ENCODE measurements at places on chromosomes 2 and 18. TPM values are rescaled to one million over a fixed set of nuclear protein-coding genes. Genes with fewer than 3 reads are reported as not detected.

DNA sequence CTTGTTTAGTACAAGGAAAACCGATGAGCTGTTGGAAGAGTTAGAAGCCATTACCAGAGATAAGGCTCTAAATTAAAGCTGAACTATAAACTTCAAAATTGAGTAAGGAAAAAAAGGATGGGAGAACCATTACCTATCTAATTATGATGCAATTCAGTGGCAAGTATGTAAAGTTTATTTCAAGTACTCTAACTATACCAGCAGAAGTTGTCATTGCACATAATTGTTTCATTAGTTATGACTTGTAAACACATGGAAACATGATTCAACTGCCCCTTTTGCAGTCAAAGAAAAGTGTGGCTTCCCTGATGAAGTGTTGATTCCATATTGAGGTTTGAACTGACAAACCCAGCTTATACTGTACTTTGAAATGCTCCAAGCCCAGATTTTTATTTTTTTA is 324.1 kb upstream of the KCNJ3 start:
- no peak overlapping the region for H3K4me3 ChIP-seq
- DNase-seq: no peak
- no peak overlapping the region for H3K27ac ChIP-seq
- H3K36me3 ChIP-seq: no peaks in the 10 kb centered on the region

DNA sequence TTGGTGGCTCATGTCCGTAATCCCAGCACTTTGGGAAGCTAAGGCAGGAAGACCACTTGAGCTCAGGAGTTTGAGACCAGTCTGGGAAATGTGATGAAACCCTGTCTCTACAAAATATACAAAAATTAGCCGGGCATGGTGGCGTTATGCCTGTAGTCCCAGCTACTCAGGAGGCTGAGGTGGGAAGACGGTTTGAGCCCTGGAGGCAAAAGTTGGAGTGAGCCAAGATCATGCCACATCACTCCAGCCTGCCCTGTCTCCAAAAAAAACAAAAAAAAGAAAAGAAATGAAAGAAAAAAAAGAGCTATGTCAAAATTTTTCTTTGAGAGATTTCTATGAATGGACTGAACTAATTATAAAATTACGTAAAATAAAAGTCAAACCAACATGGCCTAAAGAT is 34.7 kb downstream of the ROCK2 start:
- no peak overlapping the region for H3K27ac ChIP-seq
- no peaks in the 10 kb centered on the region for H3K27me3 ChIP-seq
- no peak for DNase-seq
- H3K4me3 ChIP-seq: no peak overlapping the region
- no peaks in the 10 kb centered on the region for H3K36me3 ChIP-seq

DNA sequence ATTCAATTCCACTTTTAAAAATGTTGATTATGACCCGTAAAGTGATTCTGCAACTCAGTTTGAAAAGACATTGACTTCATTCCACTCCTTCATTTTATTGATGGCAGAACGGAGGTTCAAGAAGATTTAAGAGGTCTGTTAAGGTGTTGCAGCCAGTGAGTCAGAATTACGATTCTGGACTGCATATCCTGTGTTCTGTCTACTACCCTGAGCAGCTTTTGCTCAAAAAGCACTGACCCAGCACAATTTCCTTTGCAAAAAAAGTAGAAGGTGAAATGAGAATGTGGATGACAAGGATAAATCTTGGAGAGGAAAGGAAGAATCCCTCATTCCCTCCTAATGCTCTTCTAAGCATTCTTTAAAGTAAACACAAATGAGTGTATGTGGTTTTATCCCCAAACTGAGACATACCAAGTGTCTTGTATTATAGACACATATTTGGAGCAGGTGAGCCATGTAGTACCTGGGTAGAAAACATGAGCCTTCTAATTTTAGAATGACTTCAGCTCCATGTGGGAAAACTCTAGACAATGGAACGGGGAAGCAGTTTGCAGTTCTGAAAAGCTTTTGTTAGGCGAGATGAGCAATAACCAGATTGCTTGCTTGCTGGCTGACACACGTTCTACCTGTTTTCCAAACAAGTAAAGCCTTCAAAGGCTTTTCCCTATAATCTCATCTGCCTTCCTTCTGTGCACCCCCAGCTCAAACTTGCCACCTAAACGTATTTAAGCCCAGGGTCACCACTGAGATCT is 44.7 kb downstream of the TGFA start:
- no peak overlapping the region for H3K4me3 ChIP-seq
- peaks cover 3% of the 10 kb centered on the region for H3K27me3 ChIP-seq
- no peak overlapping the region for H3K27ac ChIP-seq
- no peak for DNase-seq
- no peaks in the 10 kb centered on the region for H3K4me1 ChIP-seq

- DNase-seq: no peak
- peak overlapping the region; percentile 68 for H3K27ac ChIP-seq
- no peaks in the 10 kb centered on the region for H3K36me3 ChIP-seq
- H3K4me3 ChIP-seq: peak overlapping the region; percentile 91
- H3K27me3 ChIP-seq: peaks cover 7% of the 10 kb centered on the region
These were observed 2.5 kb downstream of the BCL11A start for GRCh38 chr2:60550984-60551239.

- H3K36me3 ChIP-seq: no peaks in the 10 kb centered on the region
- H3K27ac ChIP-seq: no peak overlapping the region
- H3K4me1 ChIP-seq: peaks cover 3% of the 10 kb centered on the region
- no peak overlapping the region for H3K4me3 ChIP-seq
These were observed 99.1 kb downstream of the SETBP1 start for GRCh38 chr18:44779753-44780292.

GRCh38 chr18:11808001-11808855 is 43.0 kb upstream of the CHMP1B start:
- H3K4me1 ChIP-seq: peaks cover 11% of the 10 kb centered on the region
- DNase-seq: peak; percentile 55
- no peaks in the 10 kb centered on the region for H3K36me3 ChIP-seq

DNA sequence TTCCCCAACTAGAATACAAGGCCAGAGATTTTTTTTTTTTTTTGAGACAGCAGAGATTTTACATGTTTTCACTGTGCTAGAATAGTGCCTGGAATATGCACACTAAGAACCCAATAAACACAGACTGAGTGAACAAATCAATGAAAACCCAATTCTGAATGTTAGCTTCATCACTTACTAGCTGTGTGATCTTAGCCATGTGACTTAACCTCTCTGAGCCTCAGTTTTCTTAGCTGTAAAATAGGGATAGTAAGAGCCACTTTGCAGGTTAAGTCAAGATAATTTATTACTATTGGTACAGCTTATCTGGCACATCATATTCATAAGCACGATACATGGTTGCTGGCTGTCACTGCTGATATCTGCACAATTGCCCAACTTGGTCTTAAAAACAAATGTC is 140.6 kb downstream of the EN1 start:
- no peak overlapping the region for H3K27ac ChIP-seq
- H3K4me3 ChIP-seq: no peak overlapping the region
- no peaks in the 10 kb centered on the region for H3K4me1 ChIP-seq
- H3K36me3 ChIP-seq: no peaks in the 10 kb centered on the region

RAD51AP2 gene
- 0.10 TPM for total RNA-seq

Data from astrocyte (in vitro differentiated cells and primary cell).